ENCODE measurements at places on chromosomes 7 and 10. TPM values are rescaled to one million over a fixed set of nuclear protein-coding genes. Genes with fewer than 3 reads are reported as not detected.
A peak's percentile ranks its signal among the peaks of the same experiment; 100 is the strongest.

Gene SPDYE5
- total RNA-seq: not detected

Gene SMKR1
- total RNA-seq: not detected

- H3K36me3 ChIP-seq: no peaks in the 10 kb centered on the region
- H3K27me3 ChIP-seq: no peaks in the 10 kb centered on the region
- no peak for DNase-seq
- no peaks in the 10 kb centered on the region for H3K4me1 ChIP-seq
Observed at GRCh38 chr7:67738958-67739357, 742.3 kb downstream of the TYW1 start.

DNA sequence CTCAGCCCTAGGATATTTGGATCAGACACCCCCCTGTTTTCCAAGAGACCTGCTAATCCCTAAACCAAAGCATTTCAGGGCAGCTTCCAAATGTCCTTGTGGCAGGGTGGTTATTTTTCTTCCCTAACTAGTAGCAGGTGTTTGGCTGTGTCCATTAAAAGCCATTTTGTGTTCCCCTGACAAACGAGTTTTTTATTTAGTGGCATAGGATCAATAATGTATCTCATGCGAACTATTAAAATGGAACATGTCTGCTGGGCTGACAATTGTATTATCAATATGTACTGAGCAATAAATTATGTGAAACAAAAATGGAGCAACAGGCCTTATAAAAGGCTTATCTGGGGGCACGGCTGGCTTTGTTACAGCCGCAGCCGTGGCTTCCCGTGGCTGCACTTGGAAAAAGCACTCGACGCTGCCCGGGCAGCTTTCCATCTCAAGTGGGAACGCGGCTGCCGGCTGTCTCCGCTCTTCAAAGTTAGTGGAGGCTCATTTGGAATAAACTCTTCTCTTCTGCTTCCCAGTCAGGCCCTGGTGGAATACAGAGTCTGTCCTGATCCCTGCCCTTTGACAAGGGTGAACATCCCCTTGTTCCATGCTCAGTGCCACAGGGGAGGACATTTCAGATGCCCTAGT, 554.3 kb downstream of the TYW1 start:
- no peaks in the 10 kb centered on the region for H3K27me3 ChIP-seq
- DNase-seq: no peak
- H3K4me3 ChIP-seq: no peak overlapping the region
- H3K36me3 ChIP-seq: no peaks in the 10 kb centered on the region

- no peaks in the 10 kb centered on the region for H3K36me3 ChIP-seq
- H3K27me3 ChIP-seq: no peaks in the 10 kb centered on the region
- H3K4me1 ChIP-seq: peaks cover 7% of the 10 kb centered on the region
- H3K4me3 ChIP-seq: peak overlapping the region; percentile 72
Observed at GRCh38 chr10:58511765-58512490, 744 bp upstream of the BICC1 start.

DNA sequence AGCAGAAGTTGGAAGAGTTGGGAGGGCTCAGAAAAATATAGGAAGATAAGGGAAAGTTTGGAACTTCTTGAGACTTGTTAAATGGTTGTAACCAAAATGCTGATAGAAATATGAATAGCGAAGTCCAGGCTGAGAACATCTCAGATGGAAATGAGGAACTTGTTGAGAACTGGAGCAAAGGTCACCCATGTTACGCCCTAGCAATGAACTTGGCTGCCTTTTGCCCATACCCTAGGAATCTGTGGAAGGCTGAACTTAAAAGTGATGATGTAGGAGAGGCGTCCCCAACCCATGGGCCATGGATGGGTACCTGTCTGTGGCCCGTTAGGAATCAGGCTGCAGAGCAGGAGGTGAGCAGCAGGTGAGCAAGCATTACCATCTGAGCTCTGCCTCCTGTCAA, 347.8 kb downstream of the ARL4A start:
- H3K27ac ChIP-seq: peak overlapping the region; percentile 25
- H3K4me1 ChIP-seq: peaks cover 7% of the 10 kb centered on the region
- H3K27me3 ChIP-seq: no peaks in the 10 kb centered on the region
- no peak for DNase-seq
- H3K4me3 ChIP-seq: no peak overlapping the region
